ENCODE measurements at places on chromosomes 7 and 10.

DNA sequence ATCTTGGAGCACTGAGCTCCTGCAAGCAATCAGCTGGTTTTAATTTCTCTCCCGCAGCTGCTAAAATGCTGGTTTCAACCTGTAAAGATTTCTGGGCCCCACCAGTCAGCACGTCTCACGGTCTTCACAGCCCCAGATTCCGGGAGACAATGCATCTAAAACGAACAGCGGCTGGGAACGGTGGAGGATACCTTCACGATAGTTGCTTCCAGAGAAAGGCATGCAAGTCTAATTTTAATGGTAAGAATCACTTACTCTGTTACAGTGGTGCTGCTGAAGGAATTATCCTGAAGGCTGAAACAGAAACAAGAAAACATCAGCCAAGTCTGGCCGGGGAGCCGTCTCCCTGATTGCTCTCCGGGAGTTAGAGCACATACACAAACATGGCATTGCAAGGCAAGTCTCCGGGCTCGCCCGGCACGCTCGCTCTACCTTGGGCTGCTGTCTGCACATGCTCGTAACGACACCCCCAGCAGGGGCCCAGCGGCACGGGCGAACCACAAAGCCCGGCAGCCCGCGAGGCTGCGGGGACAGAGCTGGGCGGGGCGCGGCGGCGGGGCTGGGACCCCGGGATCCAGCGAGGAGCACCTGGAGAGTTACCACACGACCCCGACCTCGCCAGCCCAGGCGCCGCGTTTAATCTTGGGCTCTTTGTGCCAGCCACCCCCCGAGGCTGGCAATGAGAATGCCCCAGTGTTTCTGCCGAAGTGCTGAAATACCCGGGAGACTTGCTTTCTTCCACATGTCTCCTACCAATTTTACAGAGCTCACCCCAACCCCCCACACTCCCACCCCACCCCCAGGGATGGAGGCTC lies at the start of gene FAM13C:
FAM13C (minus strand) TSS at position 406 of the 815 bp plus-strand sequence; CDS start at position 317, 89 bp downstream.
- peak; percentile 87 for ATAC-seq

DNA sequence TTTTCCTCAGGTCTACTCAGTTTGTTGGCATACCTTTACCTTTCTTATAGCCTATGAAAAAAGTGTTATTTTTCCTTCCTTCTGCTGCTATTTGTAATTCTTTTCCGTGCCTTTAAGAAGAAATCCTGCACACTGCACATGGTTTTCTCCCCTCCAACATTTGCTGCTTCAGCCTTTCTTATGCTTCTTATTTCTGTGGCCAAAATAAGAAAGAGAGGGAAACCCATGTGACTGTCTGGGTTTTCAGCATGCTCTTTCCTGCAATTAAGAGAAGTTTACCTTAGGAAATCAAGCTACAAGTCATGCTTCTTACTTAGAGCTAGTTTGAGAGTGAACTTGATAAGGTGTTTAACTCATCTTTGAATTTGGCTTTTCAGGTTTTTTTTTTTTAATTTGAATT lies 11.0 kb downstream of the TBC1D12 start:
- ATAC-seq: no peak

GRCh38 chr10:86294346-86295265 lies 72.0 kb downstream of the GRID1 start:
- ATAC-seq: no peak

DNA sequence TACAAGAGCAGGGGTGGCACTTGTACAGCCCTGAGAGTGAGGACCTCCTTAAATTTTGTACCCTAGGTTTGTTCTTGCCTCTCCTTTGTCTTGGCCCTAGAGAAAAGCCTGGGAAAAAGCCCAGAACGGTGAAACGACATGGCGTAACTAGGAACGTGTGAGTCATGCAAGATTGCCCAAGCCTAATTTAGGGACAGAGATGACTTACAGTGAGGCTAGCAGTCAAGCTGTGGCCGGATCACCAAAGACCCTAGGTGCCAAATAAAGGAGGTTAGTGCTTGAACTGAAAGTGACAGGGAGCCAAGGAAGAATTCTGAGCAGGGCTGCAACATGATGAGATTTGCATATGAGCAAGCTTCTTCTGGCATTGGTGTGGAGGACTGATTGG lies 25.1 kb downstream of the TBXAS1 start:
- no peak for ATAC-seq

DNA sequence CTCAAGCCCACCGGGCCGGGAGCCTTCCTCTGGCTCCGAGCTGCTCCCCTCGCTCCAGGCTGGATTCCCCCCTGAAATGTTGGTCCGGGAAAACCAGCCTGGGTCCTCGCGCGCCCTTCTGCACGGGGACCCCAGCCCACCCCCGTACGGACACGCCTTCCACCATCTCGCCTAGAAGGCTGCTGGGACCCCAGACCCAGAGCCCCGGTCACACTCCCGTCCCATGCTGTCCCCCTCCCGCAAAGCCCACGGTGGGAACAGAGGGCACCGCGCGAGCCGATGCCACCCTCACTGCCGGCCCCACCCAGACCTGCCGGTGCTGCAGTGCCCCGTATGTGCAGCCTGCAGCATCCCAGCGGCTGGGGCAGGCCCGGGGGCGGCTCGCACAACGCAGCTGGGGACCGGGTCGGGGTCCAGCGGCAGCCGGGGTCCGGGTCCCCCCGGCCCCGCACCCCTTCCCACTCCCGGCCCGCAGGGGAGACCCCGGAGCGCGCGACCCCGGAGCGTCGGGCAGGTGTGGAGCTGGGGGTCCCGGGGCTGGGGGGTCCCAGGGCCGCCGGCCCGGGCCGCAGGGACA lies 871 bp downstream of the SPOCK2 start:
- ATAC-seq: peak; percentile 32

DNA sequence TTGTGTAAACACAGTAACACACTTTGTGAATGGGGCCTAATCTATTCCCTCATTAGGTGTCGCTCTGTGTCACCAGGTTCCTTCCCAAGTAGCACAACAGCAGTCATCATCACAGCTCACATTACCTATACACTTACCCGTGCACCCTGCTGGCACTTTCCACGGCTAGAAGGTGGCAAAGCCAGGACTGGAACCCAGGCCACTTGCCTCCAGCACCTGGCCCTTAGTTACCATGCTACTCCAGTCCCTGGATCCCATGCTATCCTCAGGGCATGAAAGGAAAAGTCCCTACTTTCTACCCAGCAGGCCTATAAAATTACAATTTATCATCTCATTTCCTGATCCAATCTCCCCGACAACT lies 18.4 kb downstream of the SMURF1 start:
- ATAC-seq: no peak

GRCh38 chr7:156611014-156612010 lies 29.3 kb upstream of the RNF32 start:
- no peak for ATAC-seq
